ENCODE measurements at places on chromosomes 11 and 22.

GRCh38 chr11:22626573-22627239 is 1.1 kb upstream of the FANCF start:
- no peak overlapping the region for H3K27ac ChIP-seq
- no peak overlapping the region for H3K4me3 ChIP-seq
- no peaks in the 10 kb centered on the region for H3K27me3 ChIP-seq
- H3K4me1 ChIP-seq, result peaks cover 3% of the 10 kb centered on the region
- no peak for DNase-seq

DNA sequence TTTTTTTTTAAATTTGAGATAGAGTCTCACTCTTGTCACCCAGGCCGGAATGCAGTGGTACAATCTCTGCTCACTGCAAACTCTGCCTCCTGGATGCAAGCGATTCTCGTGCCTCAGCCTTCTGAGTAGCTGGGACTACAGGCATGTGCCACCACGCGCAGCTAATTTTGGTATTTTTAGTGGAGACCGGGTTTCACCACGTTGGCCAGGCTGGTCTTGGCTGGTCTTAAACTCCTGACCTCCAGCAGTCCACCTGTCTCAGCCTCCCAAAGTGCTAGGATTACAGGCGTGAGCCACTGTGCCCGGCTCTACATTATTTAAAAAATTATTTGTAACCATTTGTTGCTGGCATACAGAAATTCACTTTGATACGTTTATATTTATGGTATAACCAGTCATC is 18.6 kb downstream of the EP300 start:
- no peak for DNase-seq
- no peak overlapping the region for H3K27ac ChIP-seq
- H3K4me1 ChIP-seq, result peaks cover 12% of the 10 kb centered on the region
- no peaks in the 10 kb centered on the region for H3K27me3 ChIP-seq
- no peak overlapping the region for H3K4me3 ChIP-seq
- H3K36me3 ChIP-seq, result no peaks in the 10 kb centered on the region

DNA sequence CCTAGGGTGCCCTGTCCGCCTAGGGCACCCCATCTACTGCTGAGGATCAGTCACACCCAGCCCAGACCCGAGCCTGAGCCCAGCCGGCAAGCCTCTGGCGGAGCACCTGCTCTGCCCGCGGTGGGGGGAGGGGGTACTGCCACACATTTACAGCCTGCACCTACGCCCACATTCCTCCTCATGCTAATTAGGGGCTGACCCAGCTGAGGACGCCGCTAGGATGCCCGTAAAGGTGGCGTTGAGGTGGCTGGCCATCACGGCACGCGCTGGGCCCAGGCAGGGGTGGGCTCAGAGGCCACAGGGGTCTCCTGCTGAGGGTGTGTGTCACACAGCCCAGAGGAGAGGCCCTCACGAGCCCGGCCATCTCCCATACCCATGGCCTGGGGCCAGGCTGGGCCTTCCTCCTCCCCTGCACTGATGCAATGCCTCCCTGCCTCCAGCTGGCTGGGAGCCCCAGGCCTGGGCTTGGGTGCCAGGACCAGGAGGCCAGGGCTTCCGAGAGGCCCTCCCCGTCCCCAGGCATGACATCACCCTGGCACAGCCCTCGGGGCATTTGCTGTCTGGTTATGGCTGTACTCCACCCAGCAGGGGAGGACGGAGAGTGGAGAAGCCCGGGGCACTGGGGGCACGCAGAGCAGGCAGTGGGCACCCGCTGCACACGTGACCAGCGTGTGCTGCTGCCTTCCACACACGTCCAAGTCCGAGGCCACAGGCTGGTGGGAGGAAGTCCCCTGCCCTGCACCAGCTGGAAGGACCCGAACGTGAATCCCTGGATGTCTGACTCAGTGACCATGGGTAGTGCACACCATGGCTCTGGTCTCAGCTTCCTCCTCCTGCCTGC is 12.7 kb downstream of the DUSP8 start:
- no peak overlapping the region for H3K4me3 ChIP-seq
- H3K36me3 ChIP-seq, result no peaks in the 10 kb centered on the region
- DNase-seq, result no peak
- peaks cover 6% of the 10 kb centered on the region for H3K4me1 ChIP-seq
- H3K27ac ChIP-seq, result peak overlapping the region; percentile 69

DNA sequence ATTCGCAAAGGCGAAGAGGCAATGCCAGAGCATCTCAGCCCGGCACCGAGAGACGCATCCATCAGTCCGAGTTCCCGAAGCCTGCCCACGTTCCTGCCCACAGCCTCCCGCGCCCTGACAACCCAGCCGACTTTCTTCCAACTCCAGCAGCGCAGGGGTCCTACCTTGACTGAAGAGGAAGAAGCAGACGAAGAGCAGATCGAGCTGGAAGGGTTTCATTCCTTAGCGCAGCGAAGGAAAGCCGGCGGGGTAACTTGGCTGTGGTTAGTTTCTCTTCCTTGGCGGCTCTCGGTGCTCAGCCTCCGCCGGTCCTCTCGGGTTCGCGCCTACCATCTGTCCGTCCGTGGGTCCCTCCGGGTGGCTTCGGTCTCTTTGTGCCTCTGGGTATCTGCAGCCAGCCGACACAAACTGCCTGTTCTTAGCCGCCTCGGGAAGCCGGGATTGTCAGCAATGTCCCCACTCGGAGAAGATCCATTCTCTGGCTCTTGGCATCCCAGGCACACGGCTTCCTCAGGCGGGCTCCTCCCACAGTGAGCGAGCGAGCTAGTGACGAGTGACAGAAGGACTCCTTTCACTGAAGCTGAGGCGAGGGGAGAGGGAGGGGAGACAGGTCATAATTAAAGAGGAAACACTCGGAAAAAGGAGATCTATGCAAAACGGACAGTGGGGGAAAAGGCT is at the start of gene KIRREL3:
TSS of gene KIRREL3 (minus strand) at position 480 of the 678 bp plus-strand sequence.
- no peak for DNase-seq
- H3K36me3 ChIP-seq, result no peaks in the 10 kb centered on the region

GRCh38 chr11:47977623-47978022 is 2.7 kb upstream of the PTPRJ start:
- no peak for DNase-seq
- H3K4me3 ChIP-seq, result no peak overlapping the region
- H3K36me3 ChIP-seq, result no peaks in the 10 kb centered on the region
- H3K27ac ChIP-seq, result no peak overlapping the region

DNA sequence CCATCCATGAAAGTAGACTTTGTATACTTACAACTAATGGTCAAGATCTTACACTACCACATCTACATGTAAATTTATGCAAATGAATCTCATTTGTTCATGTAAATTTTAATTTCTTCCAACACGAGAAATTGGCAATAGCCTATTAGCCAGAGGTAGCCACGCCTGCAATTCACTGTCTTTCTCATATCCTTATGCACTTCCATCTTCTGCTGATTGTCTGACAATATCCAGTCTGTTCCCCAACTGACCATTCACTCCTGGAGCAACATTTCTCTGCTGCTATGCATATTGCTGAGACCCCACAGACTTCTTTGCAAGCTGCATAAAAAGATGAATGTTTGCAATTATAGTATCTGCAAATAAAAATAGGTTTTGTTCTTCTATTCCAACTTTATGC is 2.5 kb downstream of the NNMT start:
- no peaks in the 10 kb centered on the region for H3K36me3 ChIP-seq
- no peak overlapping the region for H3K27ac ChIP-seq
- DNase-seq, result no peak
- no peaks in the 10 kb centered on the region for H3K27me3 ChIP-seq

DNA sequence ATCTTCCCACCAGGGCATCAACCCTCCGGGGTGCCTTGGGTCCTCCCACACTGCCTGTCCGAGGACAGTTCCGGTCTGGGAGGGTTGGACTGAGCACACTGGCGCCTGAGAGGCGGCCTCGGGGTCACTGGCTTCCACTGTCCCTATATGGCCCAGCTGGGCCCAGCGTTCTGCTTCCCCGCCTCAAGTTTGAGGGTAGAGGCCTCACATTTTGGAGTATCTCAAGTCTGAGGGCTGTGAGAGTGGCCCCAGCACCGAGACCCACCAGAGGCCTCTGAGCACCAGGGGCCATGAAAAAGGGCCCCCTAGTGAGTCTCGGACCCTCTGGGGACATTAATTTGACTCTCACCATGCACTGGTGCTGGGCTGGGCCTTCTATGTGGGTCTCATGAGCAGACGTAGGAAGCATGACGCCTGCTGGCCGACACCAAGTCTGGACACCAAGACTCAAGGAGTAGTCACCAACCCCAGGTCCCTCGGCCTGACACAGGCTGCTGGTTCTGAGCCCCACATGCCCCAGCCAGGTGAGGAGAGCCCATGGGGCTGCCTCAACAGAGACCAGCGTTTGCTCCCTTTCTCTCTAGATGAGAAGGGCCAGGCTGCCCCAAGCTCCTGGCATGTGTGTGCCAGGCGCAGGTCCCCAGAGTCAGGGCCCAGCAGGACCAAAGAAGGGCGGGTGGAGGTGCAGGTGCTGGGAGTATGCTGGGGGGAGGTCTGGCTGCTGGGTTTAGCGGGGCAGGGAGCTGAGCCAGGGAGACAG is 27.5 kb downstream of the ARVCF start:
- no peaks in the 10 kb centered on the region for H3K27me3 ChIP-seq
- DNase-seq, result peak; percentile 36
- no peaks in the 10 kb centered on the region for H3K36me3 ChIP-seq
- H3K4me3 ChIP-seq, result no peak overlapping the region
- no peaks in the 10 kb centered on the region for H3K4me1 ChIP-seq

DNA sequence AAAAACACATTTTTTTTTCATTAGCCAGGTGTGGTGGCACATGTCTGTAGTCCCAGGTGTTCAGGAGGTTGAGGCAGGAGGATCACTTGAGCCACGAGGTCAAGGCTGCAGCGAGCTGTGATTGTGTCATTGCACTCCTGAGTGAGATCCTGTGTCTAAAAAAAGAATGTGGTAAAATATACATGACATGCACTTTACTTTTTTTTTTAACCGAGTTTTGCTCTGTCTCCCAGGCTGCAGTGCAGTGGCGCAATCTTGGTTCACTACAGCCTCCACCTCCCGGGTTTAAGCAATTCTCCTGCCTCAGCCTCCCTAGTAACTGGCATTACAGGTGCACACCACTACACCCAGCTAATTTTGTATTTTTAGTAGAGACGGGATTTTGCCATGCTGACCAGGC is 22.5 kb upstream of the CLDN5 start:
- no peak for DNase-seq
- H3K27ac ChIP-seq, result no peak overlapping the region
- no peaks in the 10 kb centered on the region for H3K36me3 ChIP-seq
- no peak overlapping the region for H3K4me3 ChIP-seq
- no peaks in the 10 kb centered on the region for H3K27me3 ChIP-seq

DNA sequence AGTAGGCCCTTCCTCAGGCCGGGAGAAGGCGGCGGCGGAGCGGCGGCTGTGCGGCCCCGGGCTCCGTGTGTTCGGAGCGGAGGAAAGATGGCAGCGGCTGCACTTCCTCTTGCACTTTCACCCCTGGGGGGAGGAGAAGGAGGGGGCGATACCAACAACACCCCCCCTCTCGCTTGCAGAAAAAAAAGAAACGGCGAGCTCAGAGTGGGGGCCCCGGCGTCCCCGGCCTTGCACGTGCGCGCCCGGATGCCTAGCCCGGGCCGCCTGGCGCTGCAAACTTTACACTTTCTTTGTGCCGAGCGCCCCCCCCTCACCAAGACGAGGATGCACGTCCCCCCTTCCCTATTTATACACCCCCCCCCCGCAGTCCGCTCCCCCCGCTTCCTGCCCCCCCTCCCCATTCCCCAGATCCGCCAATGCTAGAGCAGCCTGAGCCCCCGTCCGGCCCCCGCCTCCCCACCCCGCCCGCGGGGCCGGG is at the start of gene PATZ1:
TSS of gene PATZ1 (minus strand) at position 92 of the 478 bp plus-strand sequence. CDS start 744 bp downstream, outside the sequence.
- peak within 1 kb of the TSS; percentile 72 for H3K27ac ChIP-seq
- H3K27me3 ChIP-seq, result no peaks in the 10 kb centered on the region
- peak within 1 kb of the TSS; percentile 73 for H3K4me3 ChIP-seq
- DNase-seq, result peak; percentile 83
- H3K36me3 ChIP-seq, result no peaks in the 10 kb centered on the region
